ENCODE measurements at places on chromosomes 6 and 20.

GRCh38 chr6:25652007-25652515 is at the start of gene SCGN:
SCGN (plus strand) TSS chr6:25652215; CDS start chr6:25652404, 189 bp downstream.
- peak; percentile 28 for DNase-seq

DNA sequence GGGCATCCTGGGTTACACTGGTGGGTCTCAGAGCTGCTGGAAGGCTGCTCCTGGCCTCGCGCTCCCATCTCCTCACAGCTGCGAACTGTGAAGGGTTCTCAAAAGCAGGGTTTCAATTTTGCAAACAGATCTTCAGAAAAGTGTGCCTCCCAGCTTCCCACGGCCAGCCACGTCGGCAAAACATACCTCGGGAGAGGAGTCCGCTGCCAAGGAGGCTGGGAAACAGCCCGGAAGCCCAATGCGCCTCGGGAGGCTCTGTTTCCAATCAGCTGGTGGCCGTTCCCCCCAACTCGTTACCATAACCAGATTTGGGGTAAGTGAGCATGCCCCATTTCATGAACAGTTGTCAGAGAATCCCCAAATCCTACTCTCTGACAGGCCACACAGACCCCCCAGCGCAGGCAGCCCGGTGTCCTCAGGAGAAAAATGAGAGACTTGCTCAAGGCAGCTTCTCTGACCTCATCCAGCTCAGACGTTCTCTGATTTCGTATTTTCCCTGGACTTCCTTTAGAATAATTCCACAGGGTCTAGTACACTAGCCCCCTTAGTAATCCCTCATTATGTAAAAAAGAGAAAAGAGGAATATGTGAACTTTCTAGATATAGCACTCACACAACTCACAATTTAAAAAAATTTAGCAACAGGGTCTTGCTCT is 98.4 kb downstream of the SNX5 start:
- DNase-seq: no peak

DNA sequence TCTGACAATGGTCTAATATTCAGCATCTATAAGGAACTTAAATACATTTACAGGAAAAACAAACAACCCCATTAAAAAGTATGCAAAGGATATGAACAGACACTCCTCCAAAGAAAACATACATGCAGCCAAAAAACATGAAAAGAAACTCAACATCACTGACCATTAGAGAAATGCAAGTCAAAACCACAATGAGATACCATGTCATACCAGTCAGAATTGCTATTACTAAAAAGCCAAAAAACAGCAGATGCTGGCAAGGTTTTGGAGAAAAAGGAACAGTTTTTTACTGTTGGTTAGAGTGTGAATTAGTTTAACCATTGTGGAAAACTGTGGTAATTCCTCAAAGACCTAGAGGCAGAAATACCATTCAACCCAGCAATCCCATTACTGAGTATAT is 339.0 kb upstream of the ADGRB3 start:
- DNase-seq: no peak

- peak; percentile 52 for DNase-seq
These were observed 288.3 kb upstream of the ZNF337 start for GRCh38 chr20:25984933-25985332.

DNA sequence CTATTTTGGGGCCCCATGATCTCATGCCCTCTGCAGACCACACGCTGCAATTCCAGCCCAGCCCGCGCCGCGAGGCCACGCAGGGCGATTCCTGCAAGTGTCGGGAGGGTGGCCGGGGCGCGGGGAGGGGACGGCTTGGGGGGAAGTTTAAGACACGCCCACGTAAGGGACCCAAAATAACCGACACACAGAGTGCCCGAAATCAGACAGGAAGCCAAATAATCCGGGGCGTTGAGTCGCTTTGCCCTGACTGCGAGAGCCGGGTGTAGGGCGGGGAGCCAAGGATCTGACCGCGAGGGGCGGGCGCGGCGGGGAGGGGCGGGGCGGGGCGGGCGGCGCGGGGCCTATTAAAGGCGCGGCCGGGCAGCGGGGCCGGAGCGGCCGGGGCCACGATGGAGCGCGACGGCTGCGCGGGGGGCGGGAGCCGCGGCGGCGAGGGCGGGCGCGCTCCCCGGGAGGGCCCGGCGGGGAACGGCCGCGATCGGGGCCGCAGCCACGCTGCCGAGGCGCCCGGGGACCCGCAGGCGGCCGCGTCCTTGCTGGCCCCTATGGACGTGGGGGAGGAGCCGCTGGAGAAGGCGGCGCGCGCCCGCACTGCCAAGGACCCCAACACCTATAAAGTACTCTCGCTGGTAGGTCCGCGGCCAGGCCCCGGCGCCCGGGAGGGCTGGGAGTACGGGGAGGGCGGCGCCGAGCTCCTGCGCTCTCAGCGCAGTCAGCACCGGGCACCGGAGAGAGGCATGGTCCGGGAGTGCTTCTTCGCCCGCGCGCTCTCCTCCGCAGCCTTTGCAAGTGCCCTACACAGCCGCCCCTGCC is at the start of gene ENPP1:
TSS of gene ENPP1 (plus strand) at position 377 of the 816 bp plus-strand sequence. CDS start at position 393, 16 bp downstream.
- no peak for DNase-seq

DNA sequence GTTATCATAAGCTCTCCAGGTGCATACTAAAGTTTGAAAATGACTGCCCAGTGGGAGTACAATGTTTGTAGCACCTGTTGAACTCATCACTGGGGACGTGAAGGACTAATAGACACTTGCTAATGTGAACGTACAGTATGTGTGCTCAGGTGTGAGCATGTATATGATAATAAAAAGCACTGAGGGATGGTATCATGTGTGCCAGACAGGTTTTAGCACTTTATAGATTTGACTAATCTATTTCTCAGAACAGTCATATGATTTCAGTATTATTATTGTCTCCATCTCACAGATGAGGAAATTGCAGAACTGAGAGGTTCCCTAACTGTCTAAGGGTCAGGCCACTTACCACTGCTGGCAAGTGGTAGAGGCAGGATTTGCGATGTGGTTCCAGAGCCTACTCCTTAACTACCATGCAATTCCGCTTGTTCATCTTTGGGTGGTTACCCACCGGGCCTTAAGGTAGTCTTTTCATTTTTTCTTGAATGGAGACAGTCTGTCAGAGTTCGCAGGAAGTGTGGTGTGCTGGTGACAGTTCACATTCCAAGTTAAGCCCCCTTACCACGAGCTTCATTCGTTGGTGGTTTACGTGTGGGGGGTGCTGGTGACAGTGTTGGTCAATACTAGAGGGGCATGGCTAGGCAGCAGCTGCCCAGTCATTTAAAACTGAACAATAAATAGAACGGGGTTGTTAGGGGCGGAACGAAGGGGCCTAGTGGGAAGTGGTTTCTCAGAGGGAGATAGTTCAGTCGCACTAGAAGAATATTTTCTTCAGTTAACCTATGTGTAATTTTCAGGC is 46.8 kb downstream of the RREB1 start:
- no peak for DNase-seq

- DNase-seq: no peak
These were observed 371.3 kb downstream of the ARHGAP18 start for GRCh38 chr6:129338683-129339082.

DNA sequence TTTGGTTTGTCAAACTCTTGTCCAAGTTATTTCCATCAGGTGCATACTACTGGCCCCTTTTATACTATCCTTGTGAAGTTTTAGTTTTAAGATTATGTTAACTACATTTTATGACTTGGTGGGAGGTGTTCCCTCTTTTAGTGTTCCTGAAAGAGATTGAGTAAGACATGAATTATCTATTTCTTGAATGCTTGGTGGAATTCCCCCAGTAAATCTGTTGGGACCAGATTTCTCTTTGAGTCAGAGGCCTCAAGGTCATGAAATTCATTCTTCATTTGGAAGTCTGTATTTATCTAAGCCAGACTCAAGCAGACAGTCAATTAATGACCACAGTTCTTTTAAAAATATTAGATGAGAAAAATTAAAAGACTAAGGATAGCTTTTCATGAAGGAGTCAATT is 81.3 kb downstream of the MOXD1 start:
- no peak for DNase-seq

GRCh38 chr6:163120223-163120622 is 294.3 kb upstream of the QKI start:
- DNase-seq: no peak

DNA sequence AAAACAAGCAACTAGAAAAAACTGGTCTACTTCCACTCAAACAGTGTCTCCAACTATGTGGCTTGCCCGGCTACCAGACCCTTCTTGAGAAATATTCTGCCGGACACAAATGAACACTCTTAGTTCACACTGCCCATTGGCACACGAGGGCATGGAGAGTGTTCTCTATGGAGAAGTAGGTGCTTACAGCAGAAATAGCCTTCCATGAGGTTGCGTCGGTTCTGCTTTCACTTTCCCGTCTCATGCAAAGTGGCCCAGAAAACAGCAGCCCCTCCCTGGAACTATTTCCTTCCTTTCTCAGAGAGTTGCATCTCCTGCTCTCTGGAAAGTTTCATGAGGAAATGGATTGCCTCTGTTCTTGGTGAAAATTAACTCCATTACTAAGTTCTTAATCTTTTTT is 9.5 kb upstream of the HLA-DOA start:
- no peak for DNase-seq

- DNase-seq: no peak
These were observed 20.7 kb upstream of the TOX2 start for GRCh38 chr20:43893930-43894329.

- no peak for DNase-seq
These were observed 8.0 kb upstream of the COMMD7 start for GRCh38 chr20:32751293-32751692.

GRCh38 chr6:137913996-137914529 is 47.0 kb downstream of the TNFAIP3 start:
- DNase-seq: no peak

DNA sequence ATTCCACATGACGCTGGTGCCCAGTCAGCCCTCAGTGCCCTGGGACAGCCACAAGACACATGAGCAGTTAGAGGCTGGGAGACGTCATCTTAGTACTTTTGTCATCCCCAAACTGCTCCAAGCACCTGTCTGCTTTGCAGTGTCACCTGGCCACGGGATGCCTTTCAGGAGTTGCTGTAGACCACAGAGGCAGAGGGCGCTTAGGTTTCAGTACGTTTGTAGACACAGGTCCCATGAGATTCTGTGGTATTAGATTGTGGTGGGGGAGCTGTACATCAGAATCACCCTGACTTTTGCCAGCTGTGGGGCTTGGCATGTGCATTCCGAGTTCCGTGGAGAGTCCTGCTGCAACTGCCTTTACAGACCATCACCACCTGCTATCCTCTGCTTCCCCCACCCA is 16.7 kb downstream of the MAVS start:
- DNase-seq: no peak

DNA sequence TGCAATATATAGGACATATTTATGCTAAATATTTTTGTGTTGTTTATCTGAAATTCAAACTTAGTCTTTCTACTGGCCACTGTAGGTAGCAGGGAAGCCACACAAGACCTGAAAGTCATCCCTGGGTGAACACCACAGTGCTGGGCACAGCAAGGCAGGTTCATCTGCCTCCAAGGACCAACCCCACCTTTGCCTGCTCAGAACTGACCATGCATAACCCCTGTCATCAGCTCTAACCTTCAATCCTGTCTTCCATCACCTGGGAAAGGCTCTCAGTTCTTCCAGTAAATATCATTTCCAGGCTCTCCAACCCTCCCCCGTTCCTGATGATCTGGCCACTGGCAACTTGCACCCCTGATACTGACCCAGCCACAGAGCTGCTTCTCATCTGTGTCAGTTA is 32.7 kb upstream of the CST7 start:
- no peak for DNase-seq

DNA sequence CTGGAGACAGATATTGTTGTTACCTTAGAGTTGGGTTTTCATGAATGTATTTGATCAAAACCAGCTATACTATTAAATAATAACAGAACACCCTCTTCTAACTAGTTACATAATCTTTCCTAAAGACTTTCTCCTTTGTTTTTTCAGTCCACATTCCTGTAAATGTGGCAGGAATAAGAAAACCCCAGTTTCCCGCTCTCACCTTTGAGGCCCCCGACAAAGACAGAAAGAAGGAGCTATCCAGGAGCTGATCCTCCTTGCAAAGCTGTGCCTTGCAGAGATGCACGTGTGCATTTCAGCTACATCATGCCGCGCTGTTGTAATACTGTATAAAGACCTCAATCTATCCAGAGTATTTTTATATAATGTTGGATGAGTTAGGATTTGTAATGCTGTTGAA is 102.7 kb downstream of the SLC22A3 start:
- no peak for DNase-seq

- DNase-seq: no peak
These were observed 29.4 kb downstream of the TMEM74B start for GRCh38 chr20:1155342-1155741.

DNA sequence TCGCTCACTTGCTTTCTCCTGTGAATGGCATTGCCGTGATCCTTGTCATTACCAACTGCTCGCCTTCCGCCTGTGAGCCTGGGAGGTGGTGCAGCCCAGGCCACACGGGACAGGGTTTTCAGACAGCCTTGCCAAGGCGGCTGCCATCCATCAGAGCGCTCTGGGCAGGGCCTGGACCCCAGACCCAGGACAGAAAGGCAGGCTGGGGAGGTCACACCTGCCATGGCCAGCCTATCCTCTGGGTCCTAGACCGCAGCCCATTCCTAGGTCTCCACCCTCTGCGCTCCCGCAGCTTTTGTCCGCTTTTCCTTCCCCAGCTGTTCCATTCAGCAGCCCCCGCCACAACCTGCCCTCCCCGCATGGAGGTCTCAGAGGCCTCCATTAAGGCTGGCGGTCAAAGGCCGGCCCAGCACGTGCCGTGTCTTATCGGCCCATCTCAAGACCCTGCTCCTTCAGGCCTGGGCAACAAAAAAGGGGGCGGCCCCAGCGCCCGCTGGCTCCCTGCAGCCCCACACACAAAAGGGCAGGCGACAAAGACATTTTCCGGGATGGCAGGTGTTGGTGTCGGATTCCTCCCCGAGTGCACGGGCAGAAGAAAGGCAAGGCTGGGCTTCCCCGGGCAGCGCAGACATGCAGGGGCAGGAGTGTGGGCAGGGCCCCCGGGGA is 28.1 kb downstream of the INSM1 start:
- DNase-seq: no peak

- DNase-seq: no peak
These were observed 637.0 kb downstream of the COL12A1 start for GRCh38 chr6:74568861-74569260.

DNA sequence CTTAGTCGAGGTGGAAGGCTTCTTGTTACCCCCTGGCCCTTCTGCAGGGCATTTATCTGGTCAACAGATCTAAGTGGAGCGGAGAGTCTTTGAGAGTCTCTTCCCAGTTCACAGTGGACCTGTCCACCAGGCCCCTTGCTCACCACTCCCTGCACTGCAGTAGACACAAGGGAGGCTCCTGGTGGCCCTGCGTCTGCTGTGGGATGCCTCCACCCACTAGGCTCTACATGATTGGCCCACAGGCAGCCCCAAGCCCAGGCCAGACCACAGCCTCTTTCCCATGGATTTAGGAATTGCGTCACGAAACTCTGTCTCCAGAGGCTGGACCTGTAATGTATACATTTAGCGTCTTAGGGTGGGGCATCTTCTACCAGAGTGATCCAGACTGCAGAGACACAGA is 28.4 kb downstream of the TBC1D7 start:
- no peak for DNase-seq

DNA sequence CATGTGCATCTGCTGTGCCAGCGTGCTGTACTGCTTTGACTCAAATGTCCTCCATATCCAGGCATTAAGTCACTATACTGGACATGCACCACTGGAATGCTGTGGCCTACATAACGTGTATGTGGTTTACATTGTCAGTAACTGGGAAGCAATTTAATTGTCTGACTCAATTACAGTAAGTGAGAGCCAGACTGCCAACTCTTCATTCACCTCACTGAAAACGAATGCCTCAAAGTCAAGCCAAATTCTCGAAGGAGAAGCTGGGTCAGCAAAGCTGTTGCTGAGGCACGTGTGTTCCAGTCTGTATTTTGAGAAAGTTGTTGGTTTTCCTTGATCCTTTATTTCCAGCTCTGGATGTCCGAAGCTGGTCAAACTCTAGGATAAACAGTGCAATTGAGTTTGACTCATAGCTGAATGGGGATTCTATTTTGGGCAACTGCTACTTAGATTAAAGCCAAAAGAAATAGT is 534.3 kb downstream of the COL12A1 start:
- peak; percentile 90 for DNase-seq
